Mesenteric fat pad (tissue), 1 donor: ENCODE measurements at places on chromosomes 1 and 21. TPM values are rescaled to one million over a fixed set of nuclear protein-coding genes. Genes with fewer than 3 reads are reported as not detected.

MRPS15 gene
- total RNA-seq: 83.4 TPM

HJV gene
- not detected for total RNA-seq

ADGRB2 gene
- total RNA-seq: 3.9 TPM

S100A14 gene
- 0.35 TPM for total RNA-seq

FAM72A gene
- total RNA-seq: 6.2 TPM

LORICRIN gene
- total RNA-seq: not detected

CKS1B gene
- total RNA-seq: 41.2 TPM

TRIM67 gene
- 0.22 TPM for total RNA-seq
